Activated CD4-positive, alpha-beta memory T cell treated with anti-CD3 and anti-CD28 coated beads for 36 hours (primary cell): ENCODE measurements at places on chromosomes 3 and 15. TPM values are rescaled to one million over a fixed set of nuclear protein-coding genes. Genes with fewer than 3 reads are reported as not detected.
A peak's percentile ranks its signal among the peaks of the same experiment; 100 is the strongest.

Gene SERINC4
- total RNA-seq: 0.10 TPM

DNA sequence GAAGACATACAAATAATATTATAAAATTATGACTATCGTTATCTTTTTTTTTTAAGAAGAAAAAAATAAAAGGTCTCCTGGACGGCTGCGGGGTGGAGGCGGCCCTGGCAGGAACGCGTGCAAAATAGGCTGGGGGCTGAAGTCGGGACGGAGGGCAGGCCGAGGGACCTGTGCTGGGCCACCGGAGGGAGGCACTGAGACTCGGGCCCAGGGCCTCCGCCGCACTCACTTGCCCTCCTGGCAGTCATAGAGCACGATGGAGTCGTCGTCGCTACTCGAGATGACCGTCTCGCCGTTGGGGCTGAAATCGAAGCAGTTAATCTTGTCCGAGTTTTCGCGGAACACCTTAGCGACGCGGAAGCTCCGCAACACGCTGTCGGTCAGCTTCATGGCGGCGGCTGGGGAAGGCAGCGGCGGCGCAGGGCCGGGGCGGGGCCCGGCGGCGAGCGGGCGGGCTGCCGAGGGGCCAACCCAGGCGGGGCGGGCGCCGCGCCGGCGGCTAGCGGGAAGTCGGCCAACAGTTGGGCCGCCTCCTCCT lies 408 bp downstream of the WDR82 start:
- peak overlapping the region; percentile 92 for H3K4me3 ChIP-seq
- no peaks in the 10 kb centered on the region for H3K27me3 ChIP-seq
- H3K4me1 ChIP-seq: peaks cover 54% of the 10 kb centered on the region
- peaks cover 55% of the 10 kb centered on the region for H3K36me3 ChIP-seq
- DNase-seq: peak; percentile 74
- peak overlapping the region; percentile 95 for H3K27ac ChIP-seq

- H3K4me1 ChIP-seq: no peaks in the 10 kb centered on the region
- H3K27me3 ChIP-seq: peaks cover 2% of the 10 kb centered on the region
- no peak for DNase-seq
- no peak overlapping the region for H3K4me3 ChIP-seq
- H3K36me3 ChIP-seq: no peaks in the 10 kb centered on the region
- H3K27ac ChIP-seq: no peak overlapping the region
These were observed 170.6 kb upstream of the TSC22D2 start for GRCh38 chr3:150237490-150237889.

Gene TRAK1
- 19.0 TPM for total RNA-seq

- no peak for DNase-seq
- no peak overlapping the region for H3K27ac ChIP-seq
- no peaks in the 10 kb centered on the region for H3K27me3 ChIP-seq
- H3K4me1 ChIP-seq: no peaks in the 10 kb centered on the region
- no peaks in the 10 kb centered on the region for H3K36me3 ChIP-seq
- H3K4me3 ChIP-seq: no peak overlapping the region
These were observed 168.9 kb downstream of the MYRIP start for GRCh38 chr3:39978308-39978707.

Gene FAM3D
- not detected for total RNA-seq

DNA sequence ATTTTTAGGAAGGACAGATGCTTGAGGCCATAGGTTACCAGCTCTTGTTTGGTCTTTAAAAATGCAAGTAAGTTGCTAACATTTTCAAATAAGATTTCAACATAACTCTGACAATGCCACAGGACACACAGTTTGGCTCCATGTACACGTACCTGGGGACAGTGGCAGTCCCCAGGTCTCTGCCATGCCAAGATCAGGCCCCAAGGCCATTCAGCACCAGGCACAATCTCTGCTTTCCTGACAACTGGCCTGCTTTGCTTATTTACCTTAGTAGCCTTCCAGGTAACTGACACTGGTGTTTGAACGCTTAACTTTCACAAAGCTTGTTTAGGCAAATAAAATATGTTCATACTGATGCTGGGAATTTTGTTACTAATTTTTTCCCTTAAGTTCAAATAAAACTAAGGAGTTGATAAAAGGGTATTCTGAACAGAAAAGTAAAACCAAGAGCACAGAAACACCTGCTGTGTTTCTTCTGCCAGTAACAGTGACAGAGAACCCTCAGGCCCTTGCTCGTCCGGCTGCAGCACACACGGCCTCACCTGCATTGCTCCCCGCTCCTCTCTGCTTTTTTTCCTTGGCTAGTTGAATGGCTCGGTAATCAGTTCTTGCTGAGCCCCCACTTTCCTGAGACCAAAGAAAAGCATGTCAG lies 16.5 kb downstream of the ZXDC start:
- peaks cover 3% of the 10 kb centered on the region for H3K4me1 ChIP-seq
- no peak for DNase-seq
- H3K4me3 ChIP-seq: no peak overlapping the region
- H3K27ac ChIP-seq: no peak overlapping the region
- peaks cover 38% of the 10 kb centered on the region for H3K36me3 ChIP-seq

GRCh38 chr3:117400303-117400702 lies 690.7 kb downstream of the TUSC7 start:
- H3K4me3 ChIP-seq: no peak overlapping the region
- H3K27me3 ChIP-seq: no peaks in the 10 kb centered on the region
- H3K27ac ChIP-seq: no peak overlapping the region
- no peaks in the 10 kb centered on the region for H3K4me1 ChIP-seq
- no peak for DNase-seq

Gene ALDH1L1
- not detected for total RNA-seq

Gene UMPS
- 40.9 TPM for total RNA-seq

GRCh38 chr3:66018057-66019033 lies 20.4 kb downstream of the MAGI1 start:
- H3K27ac ChIP-seq: no peak overlapping the region
- no peaks in the 10 kb centered on the region for H3K4me1 ChIP-seq
- no peaks in the 10 kb centered on the region for H3K36me3 ChIP-seq
- no peak overlapping the region for H3K4me3 ChIP-seq
- H3K27me3 ChIP-seq: peaks cover 4% of the 10 kb centered on the region

GRCh38 chr15:58260725-58261267 lies 122.6 kb downstream of the AQP9 start:
- no peak for DNase-seq
- H3K36me3 ChIP-seq: no peaks in the 10 kb centered on the region
- H3K27me3 ChIP-seq: no peaks in the 10 kb centered on the region

- no peak overlapping the region for H3K4me3 ChIP-seq
- H3K27ac ChIP-seq: no peak overlapping the region
These were observed 152.4 kb downstream of the AGBL1 start for GRCh38 chr15:86231864-86232721.

Gene RPL14
- total RNA-seq: 2,949 TPM

GRCh38 chr3:185823078-185824044 lies 1.5 kb downstream of the IGF2BP2 start:
- DNase-seq: peak; percentile 28
- H3K4me1 ChIP-seq: peaks cover 9% of the 10 kb centered on the region
- peaks cover 60% of the 10 kb centered on the region for H3K27me3 ChIP-seq
- H3K27ac ChIP-seq: no peak overlapping the region

Gene ACAN
- not detected for total RNA-seq

GRCh38 chr15:35311615-35312014 lies 226.5 kb upstream of the NANOGP8 start:
- H3K27me3 ChIP-seq: no peaks in the 10 kb centered on the region
- no peaks in the 10 kb centered on the region for H3K4me1 ChIP-seq
- H3K36me3 ChIP-seq: no peaks in the 10 kb centered on the region
- no peak overlapping the region for H3K27ac ChIP-seq
- H3K4me3 ChIP-seq: no peak overlapping the region
- DNase-seq: no peak

GRCh38 chr3:41328926-41329325 lies 129.6 kb downstream of the CTNNB1 start:
- H3K27me3 ChIP-seq: no peaks in the 10 kb centered on the region
- H3K4me1 ChIP-seq: no peaks in the 10 kb centered on the region
- H3K27ac ChIP-seq: no peak overlapping the region
- no peak for DNase-seq

Gene DNAH1
- total RNA-seq: 13.2 TPM

Gene SLC9C1
- total RNA-seq: not detected

DNA sequence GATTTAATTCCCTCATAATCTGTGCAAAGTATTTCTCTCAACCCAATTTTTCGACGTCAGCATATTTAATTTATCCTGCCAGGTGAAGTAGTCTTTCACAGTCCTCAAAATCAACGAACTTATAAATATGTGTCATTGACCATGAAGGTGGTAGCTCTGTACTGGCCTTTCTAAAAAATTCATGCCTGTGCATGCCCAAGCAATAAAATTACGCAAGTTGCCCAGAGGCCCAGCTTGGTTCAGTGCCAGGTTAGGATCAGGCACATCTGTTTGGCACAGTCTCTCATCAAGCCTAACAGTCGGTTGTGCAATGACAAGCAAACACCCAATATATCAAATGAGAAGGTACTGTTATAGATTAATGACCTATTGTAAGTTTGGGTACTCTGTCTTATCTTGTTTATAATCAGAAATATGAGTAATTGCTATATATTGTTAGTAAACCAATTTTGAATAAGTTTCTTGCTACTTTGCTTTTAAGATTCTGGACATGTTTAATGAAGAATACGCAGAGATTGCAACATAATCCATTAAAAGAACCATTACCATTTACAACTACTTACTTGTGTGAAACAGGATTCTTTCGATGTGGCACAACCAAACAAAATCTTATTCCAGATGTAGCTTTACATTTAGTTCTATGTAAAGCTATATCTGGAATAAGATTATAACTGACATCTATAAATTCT lies 159.0 kb upstream of the IL12A start:
- H3K27me3 ChIP-seq: no peaks in the 10 kb centered on the region
- DNase-seq: no peak
- H3K36me3 ChIP-seq: no peaks in the 10 kb centered on the region

DNA sequence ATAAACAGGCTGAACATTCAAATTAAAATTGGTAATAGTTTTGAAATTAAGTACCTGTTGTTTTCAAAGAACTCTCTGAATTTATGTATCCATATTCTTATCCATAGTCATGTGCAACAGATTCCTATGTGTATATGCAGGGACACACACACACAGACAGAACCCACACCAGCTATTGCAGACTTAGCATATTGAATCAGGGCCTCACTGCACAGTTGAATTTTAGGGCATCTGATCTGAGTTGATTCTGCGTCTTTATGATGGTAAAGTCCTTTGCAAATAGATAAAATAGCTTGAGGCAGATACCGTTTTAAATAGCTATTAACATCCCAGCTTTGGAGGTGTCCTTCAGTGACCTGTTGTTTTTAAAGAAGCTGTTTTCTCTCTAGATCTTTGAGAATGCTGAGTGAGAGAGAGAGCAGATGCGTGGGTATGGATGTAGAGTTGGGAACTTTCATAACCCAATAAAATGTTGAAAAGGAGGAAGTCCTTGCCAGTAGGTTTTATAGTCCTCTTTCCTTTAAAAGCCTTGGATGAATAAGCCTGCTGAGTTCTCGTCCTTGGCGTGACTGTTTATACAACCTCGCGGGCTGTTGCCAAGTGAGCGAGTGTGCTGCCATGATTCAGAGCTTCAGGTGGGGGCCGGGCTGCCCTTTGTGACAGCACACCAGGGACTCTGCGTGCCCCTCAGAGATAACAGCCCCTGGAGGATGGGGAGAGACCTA lies 18.3 kb downstream of the MYZAP start:
- no peaks in the 10 kb centered on the region for H3K4me1 ChIP-seq
- H3K27ac ChIP-seq: no peak overlapping the region
- no peak for DNase-seq
- no peaks in the 10 kb centered on the region for H3K27me3 ChIP-seq
- H3K4me3 ChIP-seq: no peak overlapping the region

- no peak overlapping the region for H3K4me3 ChIP-seq
- no peak overlapping the region for H3K27ac ChIP-seq
- no peaks in the 10 kb centered on the region for H3K27me3 ChIP-seq
- no peaks in the 10 kb centered on the region for H3K36me3 ChIP-seq
- no peak for DNase-seq
These were observed 619.0 kb upstream of the AGTR1 start for GRCh38 chr3:148078658-148079057.

Gene RTP3
- total RNA-seq: not detected

Gene PCLAF
- total RNA-seq: 82.4 TPM

DNA sequence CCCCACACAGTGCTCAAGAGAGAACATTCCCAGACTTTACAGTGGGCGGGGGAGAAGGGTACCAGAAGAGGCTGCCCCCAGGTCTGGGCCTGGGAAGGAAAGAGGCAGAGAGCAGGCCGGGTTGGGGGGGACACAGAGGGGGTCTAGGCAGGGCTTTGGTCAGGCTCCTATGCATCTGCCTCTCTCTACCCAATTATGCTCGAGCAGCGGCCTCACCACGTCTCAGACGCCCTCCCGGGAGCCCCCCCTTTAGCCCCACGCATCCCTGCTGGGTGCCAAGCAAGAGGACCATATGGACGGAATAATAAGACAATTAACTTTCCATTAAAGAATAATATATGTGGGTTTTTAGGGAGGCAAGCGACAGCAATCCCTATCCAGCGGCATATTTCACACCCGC lies 32.8 kb downstream of the CACNA2D2 start:
- H3K36me3 ChIP-seq: no peaks in the 10 kb centered on the region
- no peak overlapping the region for H3K27ac ChIP-seq
- H3K27me3 ChIP-seq: no peaks in the 10 kb centered on the region
- H3K4me1 ChIP-seq: peaks cover 6% of the 10 kb centered on the region

DNA sequence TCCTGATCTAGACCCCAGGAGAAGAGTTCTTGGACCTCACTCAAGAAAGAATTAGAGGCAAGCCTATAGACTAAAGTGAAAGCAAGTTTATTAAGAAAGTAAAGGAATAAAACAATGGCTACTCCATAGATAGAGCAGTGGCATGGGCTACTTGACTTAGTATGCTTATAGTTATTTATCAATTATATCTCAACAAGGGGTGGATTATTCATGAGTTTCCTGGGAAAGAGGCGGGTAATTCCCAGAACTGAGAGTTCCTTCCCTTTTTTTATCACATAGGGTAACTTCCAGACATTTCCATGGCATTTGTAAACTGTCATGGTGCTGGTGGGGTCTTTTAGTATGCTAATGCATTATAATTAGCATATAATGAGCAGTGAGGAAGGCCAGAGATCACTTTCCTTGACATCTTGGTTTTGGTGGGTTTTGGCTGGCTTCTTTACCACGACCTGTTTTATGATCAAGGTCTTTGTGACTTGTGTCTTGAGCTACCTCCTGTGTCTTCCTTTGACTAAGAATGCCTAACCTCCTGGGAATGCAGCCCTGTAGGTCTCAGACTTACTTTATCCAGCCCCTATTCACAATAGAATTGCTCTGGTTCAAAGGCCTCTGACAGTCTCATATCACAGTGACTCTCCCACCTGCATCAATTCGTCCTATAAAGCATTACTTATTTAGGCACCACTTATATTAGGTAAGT lies 35.3 kb upstream of the PLSCR2 start:
- peaks cover 16% of the 10 kb centered on the region for H3K4me1 ChIP-seq
- H3K36me3 ChIP-seq: no peaks in the 10 kb centered on the region
- no peaks in the 10 kb centered on the region for H3K27me3 ChIP-seq
- H3K27ac ChIP-seq: no peak overlapping the region
- no peak overlapping the region for H3K4me3 ChIP-seq

- no peaks in the 10 kb centered on the region for H3K27me3 ChIP-seq
- no peak overlapping the region for H3K27ac ChIP-seq
- H3K4me3 ChIP-seq: no peak overlapping the region
- DNase-seq: no peak
- peaks cover 8% of the 10 kb centered on the region for H3K4me1 ChIP-seq
- no peaks in the 10 kb centered on the region for H3K36me3 ChIP-seq
These were observed 320.9 kb upstream of the RASGRP1 start for GRCh38 chr15:38885471-38885952.
